ENCODE measurements at places on chromosomes 7 and 10. TPM values are rescaled to one million over a fixed set of nuclear protein-coding genes. Genes with fewer than 3 reads are reported as not detected.

Gene ANLN
- total RNA-seq: 12.8 TPM

Gene CACNB2
- total RNA-seq: 6.9 TPM

Gene KAZALD1
- total RNA-seq: 0.25 TPM

Gene LLCFC1
- total RNA-seq: not detected

Gene IQUB
- total RNA-seq: 2.0 TPM

Gene LEP
- total RNA-seq: not detected
